Kasumi-1 (cell line): ENCODE measurements at places on chromosomes 13 and 19.
A peak's percentile ranks its signal among the peaks of the same experiment; 100 is the strongest.

DNA sequence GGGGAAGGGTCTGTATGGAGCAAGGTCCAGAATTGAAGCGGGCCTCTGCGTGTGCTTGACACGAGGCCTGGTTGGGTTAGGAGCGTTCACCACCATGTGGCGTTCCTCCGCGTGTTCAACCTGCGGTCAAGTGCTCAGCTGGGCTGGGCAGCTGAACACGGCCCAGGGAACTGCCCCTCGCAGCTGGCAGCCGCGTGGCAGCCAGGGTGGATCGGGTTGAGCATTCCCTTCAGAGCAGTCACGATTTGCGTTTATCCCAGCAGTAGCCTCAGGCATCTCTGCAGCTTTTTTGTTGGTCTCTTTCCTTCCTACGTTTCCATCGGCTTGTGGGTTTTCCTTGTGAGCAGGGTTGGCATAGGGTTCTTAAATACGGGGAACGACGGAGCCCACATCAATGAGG lies 28.7 kb upstream of the F2RL3 start:
- no peak for DNase-seq

GRCh38 chr13:29936956-29937355 lies 86.5 kb upstream of the UBL3 start:
- no peak for DNase-seq

DNA sequence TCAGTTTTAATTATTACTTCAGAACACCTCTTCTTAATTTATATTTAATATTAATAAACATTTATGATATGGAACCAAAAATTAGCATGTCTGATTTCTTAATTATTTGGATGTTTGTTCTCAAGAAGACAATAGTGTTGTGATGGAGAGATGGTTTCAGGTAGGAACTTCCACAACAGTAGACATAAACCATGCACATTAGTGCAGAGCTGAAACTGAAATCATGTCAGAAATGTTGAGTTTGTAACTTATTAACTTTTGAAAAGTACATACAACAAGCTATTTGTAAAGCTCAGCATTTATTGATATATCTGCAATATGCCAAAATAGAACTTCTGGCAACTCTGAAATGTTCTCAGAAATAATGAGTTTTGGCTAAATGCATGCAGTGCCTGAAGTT lies 11.8 kb upstream of the EDNRB start:
- no peak for DNase-seq

- no peak for DNase-seq
Observed at GRCh38 chr19:14471436-14472187, 3.5 kb downstream of the PTGER1 start.

DNA sequence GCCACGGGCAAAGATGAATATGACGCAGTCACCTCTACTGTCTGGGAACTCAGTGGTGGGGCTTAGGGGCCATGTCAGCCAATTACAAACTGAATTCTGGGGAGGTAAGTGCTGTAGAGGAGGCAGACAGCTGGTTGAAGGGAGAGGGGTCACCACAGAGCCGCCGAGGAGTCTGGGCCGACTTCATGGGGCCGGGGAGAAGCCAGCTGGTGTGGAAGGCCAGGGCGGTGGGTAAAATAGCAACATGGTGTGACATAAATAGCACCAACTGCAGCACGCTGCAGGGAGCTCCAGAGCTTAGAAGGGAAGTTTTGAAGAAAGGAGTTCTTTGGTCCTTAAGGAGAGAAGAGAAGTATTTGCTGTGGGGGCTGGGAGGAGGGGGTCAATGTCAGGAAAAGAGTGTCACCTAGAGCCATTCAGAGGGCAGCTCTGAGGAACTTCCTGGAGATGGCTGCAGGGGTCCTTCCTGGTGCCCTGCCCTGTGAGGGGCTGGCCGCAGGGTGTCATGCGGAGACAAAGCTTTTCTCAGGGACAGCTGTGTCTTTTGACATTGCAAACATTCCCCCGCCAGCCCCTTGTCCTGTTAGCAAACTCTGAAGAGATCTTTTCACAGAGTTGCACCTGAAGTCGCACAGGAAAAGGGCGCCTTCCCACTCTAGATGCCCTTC lies 6.4 kb downstream of the METTL21C start:
- no peak for DNase-seq

DNA sequence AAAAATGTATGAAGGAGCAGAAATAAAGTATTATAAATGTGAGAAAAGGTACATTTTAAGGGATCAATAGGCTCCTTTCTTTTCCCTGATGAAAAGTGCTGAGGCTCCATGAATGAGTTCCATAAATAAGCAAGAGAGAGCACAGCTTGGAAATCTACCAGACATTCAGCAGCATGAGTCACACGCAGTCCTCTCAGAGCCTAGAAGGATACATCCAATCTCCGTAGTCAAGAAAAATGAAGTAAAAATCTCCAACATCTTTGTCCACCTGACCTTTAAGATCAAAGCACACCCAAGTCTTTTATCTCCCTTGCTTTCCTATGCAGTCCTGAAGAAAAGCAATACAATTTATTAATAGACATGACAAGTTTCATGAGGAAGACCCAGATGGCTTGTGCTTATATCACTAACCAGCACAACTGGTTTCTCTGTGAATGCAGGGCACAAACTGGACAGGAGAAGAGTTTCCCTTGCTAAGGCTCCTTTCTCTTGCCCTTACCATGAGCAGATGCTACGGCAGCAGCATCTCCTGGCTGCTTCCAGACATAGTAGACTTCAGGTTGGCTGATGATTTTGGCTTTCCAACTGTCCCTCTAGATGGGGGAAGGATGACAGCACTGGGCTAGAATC lies 730.8 kb downstream of the EFNB2 start:
- DNase-seq, result no peak

DNA sequence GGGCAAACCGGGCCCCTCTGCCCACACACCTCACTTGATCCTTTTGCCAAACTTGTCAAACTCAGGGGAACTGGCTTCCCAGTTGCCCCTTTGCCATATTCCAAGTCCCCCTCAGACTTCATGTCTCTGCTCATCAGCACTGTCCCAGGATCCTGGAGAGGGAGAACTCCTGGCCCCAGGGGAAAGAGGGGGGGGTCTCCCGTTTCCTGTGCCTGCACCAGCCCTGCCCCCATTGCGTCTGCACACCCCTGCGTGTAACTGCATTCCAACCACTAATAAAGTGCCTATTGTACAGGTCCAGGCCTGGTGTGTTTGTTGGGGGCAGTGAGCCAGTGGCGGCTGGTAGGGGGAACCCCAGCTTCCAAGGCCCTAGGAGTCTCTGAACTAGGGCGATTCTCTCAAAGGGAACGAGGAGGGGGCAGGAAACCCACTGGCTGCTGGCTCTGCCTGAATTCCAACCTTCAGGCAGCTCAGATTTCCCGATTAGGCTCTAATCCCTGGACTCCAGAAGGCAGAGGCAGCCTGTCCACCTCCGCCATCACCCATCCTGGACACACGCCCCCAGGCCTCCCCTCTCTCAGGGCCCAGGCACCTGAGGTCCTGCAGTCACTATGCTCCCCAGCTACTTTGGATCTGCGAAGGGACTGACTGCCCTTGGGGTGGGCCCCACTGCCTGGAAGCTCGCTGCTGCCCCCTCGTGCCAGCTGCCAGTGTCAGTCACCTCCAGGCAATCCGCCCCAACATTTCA lies 9.7 kb upstream of the ILF3 start:
- DNase-seq, result peak; percentile 78
